ENCODE measurements at places on chromosomes 2 and 18.

- DNase-seq: peak; percentile 77
Observed at GRCh38 chr2:138818556-138818955, 38.4 kb upstream of the NXPH2 start.

DNA sequence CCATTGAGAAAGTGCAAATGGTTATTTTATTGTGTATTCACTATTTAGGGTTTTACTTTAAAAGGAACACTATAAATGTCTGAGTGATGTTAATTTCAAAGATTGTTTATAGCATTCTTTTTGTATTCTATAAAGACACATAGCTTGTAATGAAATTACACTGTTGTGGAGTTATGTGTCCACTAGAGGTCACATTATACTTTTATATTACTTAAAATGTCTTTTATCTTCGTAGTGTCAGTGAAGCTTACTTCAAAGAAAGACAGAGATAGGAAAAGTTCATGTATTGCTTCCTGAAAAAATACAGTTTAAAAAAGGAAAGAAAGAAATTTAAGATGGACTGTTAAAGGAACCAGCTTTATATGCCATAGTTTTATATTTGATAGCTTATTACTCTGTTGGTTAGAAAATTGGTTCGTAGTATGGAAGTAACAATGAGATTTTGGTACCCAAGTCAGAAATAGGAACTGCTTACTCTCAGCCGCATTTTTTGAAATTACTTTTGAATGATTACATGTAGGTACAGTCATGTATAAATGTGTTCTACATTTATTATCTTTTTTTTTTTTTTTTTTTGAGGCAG, 20.5 kb downstream of the APLF start:
- DNase-seq: peak; percentile 35

- peak; percentile 32 for DNase-seq
Observed at GRCh38 chr2:187658952-187659525, 104.8 kb upstream of the TFPI start.

DNA sequence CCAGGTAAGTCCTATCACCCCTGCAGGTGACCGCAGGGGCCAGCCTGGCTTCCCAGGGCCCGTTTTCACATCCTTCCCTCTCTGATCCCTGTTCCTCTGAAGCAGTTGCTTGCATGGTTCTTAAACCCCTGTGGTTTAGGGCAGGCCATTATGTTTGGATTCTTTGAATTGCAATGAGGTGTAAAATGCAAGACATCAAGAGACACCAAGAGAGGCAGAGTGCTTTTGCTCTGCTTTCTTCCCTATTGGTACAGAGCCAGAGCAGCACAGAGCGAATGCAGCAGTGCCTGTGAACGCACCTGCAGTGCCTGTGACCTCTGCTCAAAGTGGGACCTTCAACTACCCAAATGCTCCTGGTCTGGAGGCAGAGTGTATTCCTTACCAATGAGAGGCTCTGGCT, 7.6 kb downstream of the RFX8 start:
- no peak for DNase-seq

DNA sequence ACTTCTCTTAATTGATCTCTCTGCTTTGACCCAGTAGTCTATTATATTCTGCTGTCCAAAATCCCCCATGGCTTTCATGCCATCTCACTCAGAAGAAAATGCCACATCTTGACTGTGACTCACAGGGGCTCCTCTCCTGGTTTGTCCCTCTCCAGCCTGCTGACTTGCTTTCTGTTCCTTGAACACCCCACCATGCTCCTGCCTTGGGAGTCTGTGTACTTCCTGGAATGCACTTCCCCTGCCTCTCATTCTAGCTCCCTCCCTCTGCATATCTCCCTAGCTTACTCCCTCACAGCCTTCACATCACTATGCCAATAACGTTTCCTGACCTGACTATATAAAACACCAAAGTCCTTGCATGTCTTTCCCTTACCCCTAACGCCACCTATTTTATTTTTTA, 167.2 kb downstream of the TRIB2 start:
- DNase-seq: no peak

- peak; percentile 17 for DNase-seq
Observed at GRCh38 chr2:197263077-197263476, 47.5 kb downstream of the ANKRD44 start.

- DNase-seq: peak; percentile 77
Observed at GRCh38 chr18:53567929-53568574, 656.4 kb downstream of the MBD2 start.

DNA sequence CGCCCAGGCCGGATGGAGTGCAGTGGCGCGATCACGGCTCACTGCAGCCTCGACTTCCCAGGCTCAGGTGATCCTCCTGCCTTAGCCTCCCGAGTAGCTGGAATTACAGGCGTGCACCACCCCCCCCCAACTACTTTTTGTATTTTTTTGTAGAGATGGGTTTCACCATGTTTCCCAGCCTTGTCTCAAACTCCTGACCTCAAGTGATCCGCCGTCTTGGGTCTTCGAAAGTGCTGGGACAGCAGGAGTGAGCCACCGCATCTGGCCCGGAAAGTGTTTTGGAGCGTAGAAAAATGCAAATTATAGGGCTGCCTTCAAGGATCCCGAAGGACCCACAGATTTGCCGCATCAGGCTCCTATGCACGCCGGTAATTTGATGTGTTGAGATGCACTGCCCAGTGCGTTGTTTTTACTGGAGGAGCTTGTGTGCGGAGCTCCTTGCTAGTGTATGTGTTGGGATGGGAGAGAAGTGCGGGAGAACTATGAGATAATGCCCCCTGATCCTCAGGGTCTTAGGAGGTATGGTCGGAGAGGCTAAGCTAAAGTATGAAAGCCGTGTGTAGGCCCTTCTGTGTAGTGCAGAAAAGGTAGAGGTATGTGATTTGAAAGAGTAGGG, 1.2 kb upstream of the CLASP1 start:
- DNase-seq: peak; percentile 9

DNA sequence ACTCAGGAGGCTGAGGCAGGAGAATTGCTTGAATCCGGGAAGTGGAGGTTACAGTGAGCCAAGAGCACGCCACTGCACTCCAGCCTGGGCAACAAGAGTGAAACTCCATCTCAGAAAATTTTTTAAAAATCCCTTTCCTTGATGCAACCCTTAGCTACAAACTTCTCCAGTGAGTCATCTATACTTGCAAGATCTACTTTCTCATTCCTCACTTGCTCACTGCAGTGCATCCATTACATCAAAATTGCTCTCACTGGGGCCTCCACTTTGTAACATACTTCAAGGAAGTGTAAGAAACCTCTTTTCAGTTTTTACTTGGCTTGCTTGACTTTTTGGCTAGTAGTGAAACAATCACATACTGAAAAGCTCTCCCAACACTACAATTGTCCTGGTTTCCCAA, 65.3 kb downstream of the REEP1 start:
- DNase-seq: no peak

GRCh38 chr2:159201360-159202063, 85.0 kb downstream of the WDSUB1 start:
- no peak for DNase-seq

DNA sequence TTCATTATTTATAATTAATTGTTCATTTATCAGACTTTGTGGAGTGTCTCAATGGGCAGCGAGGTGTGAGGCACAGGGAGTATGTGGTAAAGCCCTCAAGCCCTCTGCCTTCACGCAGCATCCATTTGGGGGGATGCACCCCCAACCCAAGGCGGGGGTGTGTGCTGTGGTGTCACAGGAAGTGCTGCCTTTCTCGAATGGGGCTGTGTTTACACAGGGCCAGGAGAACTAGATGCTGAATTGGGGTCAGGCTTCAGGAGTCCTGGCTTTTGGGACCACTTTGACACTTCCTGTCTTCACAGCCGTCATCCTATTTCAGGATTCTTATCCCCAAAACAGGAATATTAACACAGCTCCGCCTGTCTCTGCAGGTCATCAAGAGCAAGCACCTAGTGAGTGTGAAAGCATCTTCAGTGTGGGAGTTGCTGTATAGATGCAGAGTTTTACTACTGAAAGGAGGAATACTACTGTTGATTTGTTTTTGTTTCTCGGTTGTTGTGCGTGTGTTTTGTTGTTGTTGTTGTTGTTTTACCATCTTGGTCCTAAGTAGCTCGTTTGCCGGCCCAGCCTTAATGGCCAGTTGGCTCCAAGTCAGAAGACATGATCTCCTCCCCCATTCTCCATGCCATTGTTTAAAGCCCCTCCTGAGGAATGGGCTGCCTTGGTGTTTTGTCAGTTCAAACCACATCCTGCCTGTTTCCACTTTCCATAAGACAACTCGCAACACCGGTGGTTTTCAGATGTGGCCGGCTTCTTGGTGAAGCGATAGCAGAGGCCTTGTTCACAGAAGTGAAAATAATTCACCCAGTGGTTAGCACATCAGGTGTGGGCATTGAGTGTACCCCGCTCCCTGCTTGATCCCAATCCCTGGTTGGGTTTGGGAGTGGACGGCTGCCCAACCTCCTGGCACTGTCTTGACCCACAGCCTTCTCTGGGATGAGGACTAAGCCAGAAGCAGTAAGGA, 221.3 kb downstream of the BCL2 start:
- no peak for DNase-seq

- no peak for DNase-seq
Observed at GRCh38 chr2:142585785-142586184, 291.7 kb upstream of the KYNU start.

- no peak for DNase-seq
Observed at GRCh38 chr2:232387451-232388171, 9.1 kb downstream of the ALPP start.

DNA sequence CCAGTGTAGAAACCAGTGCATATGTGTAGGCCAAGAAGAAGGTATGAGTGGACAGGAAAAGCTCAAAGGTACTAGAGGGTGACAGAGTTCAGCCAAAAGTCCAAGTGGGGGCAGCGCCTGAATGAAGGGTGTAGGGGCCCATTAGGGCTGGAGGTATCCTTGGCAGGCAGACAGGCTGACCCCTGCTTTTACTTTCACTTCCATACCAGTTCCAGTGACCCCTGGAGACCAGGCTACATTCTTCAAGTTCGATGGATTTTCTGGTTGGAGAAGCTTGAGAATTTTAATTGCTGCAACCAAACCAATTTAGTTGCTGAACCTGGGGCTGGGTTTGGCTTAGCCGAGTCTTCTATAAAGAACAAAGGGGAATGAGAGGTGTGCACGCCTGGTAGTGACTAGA, 42.3 kb upstream of the MRPL33 start:
- no peak for DNase-seq

DNA sequence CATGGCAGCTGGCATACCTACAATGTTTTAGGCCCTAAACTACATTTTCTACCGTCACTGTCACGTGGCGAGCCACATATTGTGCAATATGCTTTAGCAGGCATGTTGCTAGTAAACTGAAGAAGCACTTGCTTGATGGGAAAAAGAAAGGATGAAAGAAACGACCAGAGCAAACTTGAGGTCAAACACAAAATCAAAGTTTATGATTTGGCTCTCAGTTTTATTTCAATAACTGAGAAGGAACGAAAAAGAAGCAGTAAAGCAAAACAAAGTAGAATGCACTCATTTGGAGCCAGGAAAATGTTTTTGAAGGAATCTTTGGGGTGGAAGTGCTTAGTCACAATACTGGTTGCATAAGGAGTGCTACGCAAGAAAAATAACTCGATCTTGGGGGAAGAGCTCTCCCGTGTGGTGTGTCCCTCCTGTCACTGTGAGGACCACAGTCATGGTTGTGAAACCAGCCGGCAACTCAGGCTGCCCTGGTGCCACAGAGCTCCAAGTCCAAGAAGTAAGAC, 349.8 kb downstream of the RBM43 start:
- no peak for DNase-seq
